ENCODE measurements at places on chromosomes 11 and 22. TPM values are rescaled to one million over a fixed set of nuclear protein-coding genes. Genes with fewer than 3 reads are reported as not detected.

The PRG3 gene
- not detected for total RNA-seq

The OR5B21 gene
- 2.1 TPM for total RNA-seq

The DDIAS gene
- 11.8 TPM for total RNA-seq

The GP1BB gene
- 0.40 TPM for total RNA-seq

The CBLIF gene
- total RNA-seq, result not detected

The PHETA2 gene
- 1.2 TPM for total RNA-seq

- DNase-seq, result no peak
- H3K4me3 ChIP-seq, result no peak overlapping the region
- H3K27me3 ChIP-seq, result no peaks in the 10 kb centered on the region
- H3K4me1 ChIP-seq, result no peaks in the 10 kb centered on the region
- H3K36me3 ChIP-seq, result no peaks in the 10 kb centered on the region
- no peak overlapping the region for H3K27ac ChIP-seq
These were observed 9.1 kb upstream of the RAC2 start for GRCh38 chr22:37253126-37253660.

DNA sequence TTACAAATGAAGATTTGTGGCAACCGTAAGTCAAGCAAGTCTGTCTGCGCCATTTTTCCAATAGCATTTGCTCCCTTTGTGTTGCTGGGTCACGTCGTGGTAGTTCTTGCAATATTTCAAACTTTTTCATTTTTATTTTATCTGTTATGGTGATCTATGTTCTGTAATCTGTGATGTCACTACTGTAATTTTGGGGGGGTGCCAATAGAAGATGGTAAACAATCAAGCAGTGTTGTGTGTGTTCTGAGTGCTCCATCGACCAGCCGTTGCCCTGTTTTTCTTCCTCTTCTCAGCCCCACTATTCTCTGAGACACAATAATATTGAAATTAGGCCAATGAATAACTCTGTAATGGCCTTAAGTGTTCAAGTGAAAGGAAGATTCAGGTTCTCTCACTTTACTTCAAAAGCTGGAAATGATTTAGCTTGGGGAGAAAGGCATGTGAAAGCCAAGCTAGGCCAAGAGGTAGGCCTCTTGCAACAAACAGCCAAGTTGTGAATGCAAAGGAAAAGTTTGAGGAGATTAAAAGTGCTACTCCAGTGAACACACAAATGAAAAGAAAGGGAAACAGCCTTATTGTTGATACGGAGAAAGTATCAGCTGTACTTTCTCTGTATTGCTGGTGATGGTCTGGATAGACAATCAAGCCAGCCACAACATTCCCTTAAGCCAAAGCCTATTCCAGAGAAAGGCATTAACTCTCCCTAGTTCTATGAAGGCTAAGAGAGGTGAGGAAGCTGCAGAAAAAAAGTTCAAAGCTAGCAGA is 7.5 kb downstream of the ZC3H12C start:
- H3K36me3 ChIP-seq, result no peaks in the 10 kb centered on the region
- H3K4me3 ChIP-seq, result no peak overlapping the region
- H3K4me1 ChIP-seq, result no peaks in the 10 kb centered on the region
- H3K27me3 ChIP-seq, result no peaks in the 10 kb centered on the region
- no peak overlapping the region for H3K27ac ChIP-seq
- no peak for DNase-seq

DNA sequence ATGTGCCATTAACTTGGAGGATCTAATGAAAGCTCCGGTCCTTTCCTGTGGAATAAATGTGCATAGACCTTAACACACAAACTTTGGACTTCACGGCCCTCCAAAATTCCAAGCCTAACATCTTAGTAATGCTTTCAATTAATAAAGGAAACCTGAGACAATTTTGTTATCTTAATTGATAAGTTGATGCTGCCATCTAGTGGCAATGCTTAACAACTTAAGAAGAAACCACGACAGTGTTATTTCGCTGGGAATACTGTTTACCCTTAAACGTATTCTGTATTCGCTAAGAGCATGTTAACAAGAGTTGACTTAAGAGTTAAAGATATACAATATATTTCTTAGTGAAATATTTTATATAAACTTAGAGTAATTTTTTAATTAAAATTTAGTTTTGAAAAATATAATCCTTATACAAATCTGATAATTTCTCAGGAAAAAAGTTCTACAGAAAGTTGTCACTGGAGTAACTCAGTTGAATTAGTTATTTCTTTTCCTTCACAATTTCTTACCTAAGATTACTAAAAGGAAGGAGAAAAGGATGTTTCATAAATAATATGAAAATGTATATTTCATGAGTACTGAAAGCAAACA is 35.0 kb upstream of the OR9G4 start:
- no peaks in the 10 kb centered on the region for H3K27me3 ChIP-seq
- DNase-seq, result no peak
- H3K27ac ChIP-seq, result no peak overlapping the region
- no peaks in the 10 kb centered on the region for H3K4me1 ChIP-seq

DNA sequence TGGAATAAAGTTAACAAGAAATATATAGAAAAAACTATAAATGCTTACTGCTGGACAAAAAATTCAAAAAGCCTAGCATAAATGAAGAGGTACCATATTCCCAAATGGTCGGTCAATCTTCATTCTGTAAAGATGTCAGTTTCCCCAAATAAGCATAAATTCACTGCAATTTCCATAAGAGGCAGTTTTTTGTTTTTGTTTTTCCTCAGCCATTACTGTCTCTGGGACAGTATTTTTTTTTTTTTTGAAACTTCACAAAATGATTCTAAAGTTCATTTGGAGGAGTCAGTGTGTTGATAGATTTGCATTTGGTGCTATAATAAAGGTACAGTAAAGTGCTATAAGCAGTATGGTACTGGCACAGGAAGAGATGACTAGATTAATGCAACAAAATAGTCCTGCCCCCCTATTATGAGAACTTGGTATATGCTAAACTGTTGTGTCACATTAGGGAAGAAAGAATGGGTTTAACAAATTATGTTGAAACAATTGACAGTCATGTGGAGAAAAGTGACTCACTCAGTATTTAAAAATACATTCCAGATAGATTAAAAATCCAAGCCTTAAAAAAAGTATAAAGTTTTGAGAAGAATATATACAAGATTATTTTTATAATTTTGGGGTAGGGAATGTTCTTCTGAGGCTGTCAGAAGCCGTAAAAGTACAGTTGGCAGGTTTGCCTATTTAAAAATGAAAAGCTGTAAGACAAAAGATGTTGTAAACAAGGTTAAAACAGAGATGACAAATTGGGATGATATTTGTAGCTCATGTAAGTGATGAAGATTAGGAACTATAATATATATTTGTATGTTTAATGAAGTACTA is 2.6 kb upstream of the FTH1 start:
- H3K4me3 ChIP-seq, result peak overlapping the region; percentile 16
- peaks cover 21% of the 10 kb centered on the region for H3K4me1 ChIP-seq
- DNase-seq, result no peak
- H3K27me3 ChIP-seq, result no peaks in the 10 kb centered on the region

- no peak overlapping the region for H3K4me3 ChIP-seq
- H3K36me3 ChIP-seq, result no peaks in the 10 kb centered on the region
These were observed 193.9 kb downstream of the KIF18A start for GRCh38 chr11:27914080-27914479.

DNA sequence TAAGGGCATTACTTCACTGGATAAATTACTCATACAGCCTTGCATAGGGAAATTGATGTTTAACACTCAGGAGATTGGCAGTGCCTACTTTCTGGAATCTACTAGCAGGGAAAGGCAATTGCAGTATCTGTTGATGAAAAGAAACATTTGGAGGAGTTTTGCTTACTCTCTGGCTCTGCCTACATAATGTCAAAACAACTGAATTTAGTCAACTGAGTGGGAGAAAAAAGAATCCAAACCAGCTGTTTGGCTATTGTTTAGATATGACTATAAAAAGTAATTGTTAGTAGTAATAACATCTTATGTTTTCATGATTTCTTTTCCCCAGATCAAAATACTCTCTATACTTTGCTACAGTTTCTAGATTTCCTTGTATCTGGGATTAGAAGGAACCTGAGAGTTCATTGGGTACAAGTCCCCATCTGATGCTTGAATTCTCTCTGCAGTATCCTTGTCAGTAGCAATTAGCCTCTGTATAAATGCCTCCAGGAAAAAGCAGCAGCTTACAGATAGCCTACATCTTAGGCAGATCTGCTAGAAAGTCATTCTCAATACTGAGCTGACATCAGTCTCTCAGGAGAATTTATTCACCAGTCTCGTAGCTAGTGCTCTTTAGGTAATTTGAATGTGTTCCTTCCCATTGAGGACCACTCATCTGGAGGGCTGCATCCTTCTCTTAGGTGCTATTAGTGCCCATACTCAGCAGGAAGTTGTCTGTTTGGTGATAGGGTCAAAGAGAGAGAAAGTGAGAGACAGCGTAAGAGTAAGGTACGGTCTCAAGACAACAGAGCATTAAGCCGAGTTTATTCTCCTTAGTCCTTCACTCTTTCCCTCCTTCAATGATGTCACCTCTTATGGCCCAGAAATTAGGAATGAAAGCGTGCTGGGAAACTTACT is 185.9 kb upstream of the CCDC90B start:
- no peaks in the 10 kb centered on the region for H3K36me3 ChIP-seq
- H3K27me3 ChIP-seq, result no peaks in the 10 kb centered on the region
- no peak for DNase-seq
- H3K4me3 ChIP-seq, result no peak overlapping the region
- no peaks in the 10 kb centered on the region for H3K4me1 ChIP-seq
- no peak overlapping the region for H3K27ac ChIP-seq

DNA sequence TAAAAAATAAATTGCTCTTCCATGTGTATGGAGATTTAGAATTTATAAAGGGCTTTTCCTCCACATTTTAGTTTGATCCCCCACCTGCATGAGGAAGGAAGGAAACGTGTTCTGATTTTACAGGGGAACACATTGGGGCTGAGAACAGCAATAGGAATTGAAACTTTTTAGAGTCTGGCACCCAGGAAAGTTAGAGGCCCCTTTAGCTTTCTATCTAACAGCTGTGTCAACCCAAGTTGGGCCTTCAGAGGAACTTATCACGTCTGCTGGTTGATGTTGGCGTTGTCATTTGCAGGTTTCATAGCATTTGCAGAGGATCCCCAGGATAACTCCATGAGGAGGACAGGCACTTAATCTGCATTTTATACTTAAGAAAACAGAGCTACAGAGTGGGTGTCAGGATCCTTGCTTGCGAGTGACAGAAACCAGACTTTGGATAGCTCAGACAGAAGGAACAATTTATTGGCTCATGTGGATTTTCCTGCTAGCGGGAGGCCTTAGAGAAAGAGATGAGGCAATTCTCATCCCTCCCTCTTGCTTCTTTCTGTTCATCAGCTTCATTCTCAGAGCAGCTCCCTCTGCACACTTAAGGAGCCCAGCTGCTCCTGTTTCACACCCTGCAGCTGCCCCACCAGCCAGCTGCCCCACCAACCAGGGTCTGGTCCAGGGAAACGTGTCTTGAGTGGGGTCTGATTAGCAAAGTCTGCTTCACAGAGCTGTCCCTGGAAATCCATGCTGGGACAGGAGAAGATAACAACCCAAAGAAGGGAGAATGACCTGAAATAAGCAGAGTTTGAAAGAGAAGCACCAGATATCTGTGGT is 92.5 kb upstream of the OR4B1 start:
- no peak for DNase-seq
- no peaks in the 10 kb centered on the region for H3K4me1 ChIP-seq
- no peaks in the 10 kb centered on the region for H3K27me3 ChIP-seq
- peaks cover 60% of the 10 kb centered on the region for H3K36me3 ChIP-seq

GRCh38 chr22:23070418-23071229 is at the start of gene GNAZ:
GNAZ (plus strand) TSS chr22:23070519; CDS start chr22:23095696, 25,177 bp downstream.
- H3K36me3 ChIP-seq, result no peaks in the 10 kb centered on the region
- H3K27ac ChIP-seq, result peak within 1 kb of the TSS; percentile 40
- DNase-seq, result no peak
- H3K27me3 ChIP-seq, result no peaks in the 10 kb centered on the region
- peak within 1 kb of the TSS; percentile 75 for H3K4me3 ChIP-seq

DNA sequence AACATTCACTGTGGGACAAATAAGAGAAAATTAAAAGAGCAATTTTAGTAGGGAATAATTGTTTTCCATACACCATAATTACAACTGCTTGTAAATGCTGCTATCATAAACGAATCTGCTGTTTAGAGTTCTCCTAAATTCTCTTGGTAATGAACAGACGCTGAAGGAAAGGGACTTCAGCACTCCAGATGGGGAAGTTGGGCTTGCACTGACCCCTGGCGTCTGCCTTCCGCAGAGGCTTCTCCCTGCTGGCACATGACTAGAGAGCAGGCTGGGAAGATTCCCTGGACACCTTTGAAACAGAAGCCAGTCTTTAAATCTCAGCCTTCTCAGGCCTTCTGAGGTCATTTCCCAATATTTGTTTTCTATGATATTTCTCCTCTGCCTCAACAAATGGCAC is 84.1 kb downstream of the NXPE2 start:
- no peaks in the 10 kb centered on the region for H3K27me3 ChIP-seq
- no peaks in the 10 kb centered on the region for H3K4me1 ChIP-seq
- H3K4me3 ChIP-seq, result no peak overlapping the region
- H3K27ac ChIP-seq, result no peak overlapping the region
- DNase-seq, result no peak

DNA sequence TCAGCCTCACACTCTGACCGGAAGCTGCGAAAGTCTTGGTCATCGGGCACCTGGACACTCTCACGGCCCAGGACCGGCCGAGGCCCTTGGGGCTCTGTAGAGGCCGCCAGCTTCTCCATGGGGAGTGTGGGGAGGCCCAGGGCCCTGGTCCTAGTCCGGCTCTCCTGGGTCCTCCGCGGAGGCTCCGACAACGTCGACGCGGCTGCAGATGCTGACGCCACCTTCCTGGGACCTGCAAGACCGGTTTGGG is 12.9 kb downstream of the STARD10 start:
- no peaks in the 10 kb centered on the region for H3K36me3 ChIP-seq
- DNase-seq, result no peak
- H3K27ac ChIP-seq, result peak overlapping the region; percentile 71
- peaks cover 14% of the 10 kb centered on the region for H3K4me1 ChIP-seq
- H3K4me3 ChIP-seq, result peak overlapping the region; percentile 52

DNA sequence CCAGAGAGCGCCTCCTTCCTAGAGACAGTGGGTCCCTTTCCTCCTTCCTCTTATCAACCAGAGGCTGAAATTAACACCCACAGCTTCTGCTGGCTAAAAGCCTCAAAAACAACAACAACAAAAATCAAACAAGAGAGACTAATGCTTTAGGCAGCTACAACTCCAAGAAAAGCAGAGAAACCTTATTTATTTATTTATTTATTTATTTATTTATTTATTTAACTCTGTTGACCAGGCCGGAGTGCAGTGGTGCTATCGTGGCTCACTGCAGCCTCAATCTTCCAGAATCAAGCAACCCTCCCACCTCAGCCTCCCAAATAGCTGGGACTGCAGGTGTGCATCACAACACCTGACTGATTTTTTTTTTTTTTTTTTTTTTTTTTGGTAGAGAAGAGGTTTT is 2.6 kb upstream of the B3GNT6 start:
- H3K4me3 ChIP-seq, result no peak overlapping the region
- H3K27me3 ChIP-seq, result no peaks in the 10 kb centered on the region
- no peak for DNase-seq
- no peak overlapping the region for H3K27ac ChIP-seq

GRCh38 chr11:3824714-3825472 is 15.9 kb downstream of the RHOG start:
- no peak overlapping the region for H3K4me3 ChIP-seq
- DNase-seq, result peak; percentile 65
- H3K4me1 ChIP-seq, result peaks cover 14% of the 10 kb centered on the region
- H3K36me3 ChIP-seq, result peaks cover 40% of the 10 kb centered on the region

All from naive thymus-derived CD4-positive, alpha-beta T cell (primary cell).